Naive thymus-derived CD4-positive, alpha-beta T cell (primary cell): ENCODE measurements at places on chromosomes 4 and X. TPM values are rescaled to one million over a fixed set of nuclear protein-coding genes. Genes with fewer than 3 reads are reported as not detected.
A peak's percentile ranks its signal among the peaks of the same experiment; 100 is the strongest.

GRCh38 chrX:68087526-68087925, 345.8 kb downstream of the OPHN1 start:
- no peak for DNase-seq

GPRASP1 gene
- 9.6 TPM for polyA plus RNA-seq

FOXP3 gene
- 0.35 TPM for polyA plus RNA-seq

SORBS2 gene
- polyA plus RNA-seq = not detected

- no peak for DNase-seq
These were observed 152.0 kb downstream of the GASK1B start for GRCh38 chr4:158020734-158021346.

GRCh38 chr4:9800848-9801247, 19.4 kb downstream of the DRD5 start:
- no peak for DNase-seq

DNA sequence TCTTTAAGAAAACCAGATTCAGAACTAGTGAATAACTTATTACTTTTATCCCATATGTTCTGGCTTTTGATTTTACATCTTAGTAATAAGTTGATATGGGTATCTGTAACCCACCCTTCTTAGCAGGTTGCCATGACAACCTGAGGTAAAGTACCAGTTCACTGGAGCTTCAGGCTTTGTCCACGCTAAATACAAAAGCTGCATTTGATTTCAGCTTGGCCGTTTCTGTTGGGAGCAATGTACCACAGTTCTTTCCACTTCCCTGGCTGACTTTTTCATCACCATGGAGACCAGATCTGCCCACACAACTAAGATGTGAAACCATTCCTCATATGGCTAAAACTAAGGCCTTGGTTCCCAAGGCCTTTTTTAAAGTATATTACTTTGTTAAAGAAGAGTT, 26.1 kb downstream of the KLHL34 start:
- no peak for DNase-seq

DNA sequence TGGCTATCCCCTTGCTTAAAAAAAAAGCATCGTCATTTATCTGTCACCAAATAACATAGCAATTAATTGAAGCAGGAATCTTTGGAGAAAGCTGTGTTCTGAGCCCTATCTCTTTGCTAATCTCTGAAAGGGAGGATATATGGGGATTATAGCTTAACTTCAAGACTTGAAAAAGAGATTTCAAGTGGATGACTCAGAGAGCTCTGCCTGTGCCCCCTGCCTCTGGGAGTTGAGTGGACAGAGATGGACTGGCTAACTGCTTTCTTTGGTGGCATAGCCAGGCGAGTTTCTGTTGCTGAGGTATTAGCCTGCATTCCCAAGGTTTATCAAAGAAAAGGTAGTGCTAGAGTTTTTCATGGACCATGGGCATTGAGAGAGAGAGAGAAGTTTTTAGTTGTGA, 91.6 kb downstream of the DDIT4L start:
- no peak for DNase-seq

GRCh38 chr4:71132486-71132885, 139.0 kb downstream of the DCK start:
- no peak for DNase-seq

DNA sequence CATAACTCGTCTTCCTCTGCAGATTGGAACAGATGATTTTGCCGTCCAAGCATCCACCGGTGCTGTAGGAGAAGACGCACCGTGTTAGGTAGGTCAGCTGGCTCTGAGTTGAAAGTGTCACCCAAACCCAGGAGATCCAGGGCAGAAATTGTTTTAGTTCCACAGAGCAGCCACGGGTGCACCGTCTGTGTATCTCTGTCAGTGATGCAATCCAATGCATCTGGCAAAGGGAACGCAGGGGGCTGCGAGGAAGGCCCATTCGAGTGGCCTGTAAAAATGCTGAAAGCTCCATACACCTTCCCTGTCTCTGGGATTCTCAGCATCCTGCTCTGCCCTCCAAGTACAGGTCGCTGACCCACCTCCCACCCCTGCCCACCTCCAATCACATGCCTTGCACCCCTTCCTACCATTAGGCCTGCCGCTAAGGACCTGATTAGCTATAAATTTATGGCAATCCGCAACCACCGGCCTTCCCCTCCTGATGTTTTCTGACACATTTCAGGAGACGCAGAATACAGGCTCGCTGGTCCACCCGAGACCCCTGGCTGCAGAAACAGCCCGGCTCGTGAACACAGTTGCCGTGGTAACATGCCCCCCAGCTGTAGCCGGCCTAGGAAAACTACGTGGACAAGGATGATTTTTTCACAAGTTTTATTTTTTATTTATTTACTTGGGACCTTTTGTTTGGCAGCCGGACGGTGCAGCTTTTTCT, 39.7 kb upstream of the SHOX start:
- no peak for DNase-seq

NAT8L gene
- not detected for polyA plus RNA-seq

VCX3B gene
- polyA plus RNA-seq = not detected

- no peak for DNase-seq
These were observed 80.3 kb upstream of the FAM9B start for GRCh38 chrX:9114245-9114644.

DNA sequence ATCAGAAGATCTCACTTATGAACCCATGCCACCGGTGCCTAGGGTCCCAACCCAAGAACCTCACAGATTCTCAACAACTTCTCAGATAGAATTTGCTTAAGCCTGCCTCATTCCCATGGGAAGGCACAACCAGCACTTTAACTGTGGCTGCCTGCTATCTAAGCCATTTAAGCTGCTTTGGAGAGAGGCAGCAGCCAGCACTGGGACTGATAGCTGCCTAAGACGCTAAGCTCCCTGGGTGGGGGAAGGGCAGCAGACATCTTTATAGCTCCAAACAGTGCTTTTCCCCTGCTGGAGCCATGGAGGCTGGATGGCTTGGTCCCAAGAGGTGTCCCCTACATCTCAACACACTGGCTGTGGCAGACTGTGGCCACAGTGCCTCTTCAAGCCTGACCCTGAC, 1268.6 kb downstream of the FAM133A start:
- DNase-seq = no peak

DNA sequence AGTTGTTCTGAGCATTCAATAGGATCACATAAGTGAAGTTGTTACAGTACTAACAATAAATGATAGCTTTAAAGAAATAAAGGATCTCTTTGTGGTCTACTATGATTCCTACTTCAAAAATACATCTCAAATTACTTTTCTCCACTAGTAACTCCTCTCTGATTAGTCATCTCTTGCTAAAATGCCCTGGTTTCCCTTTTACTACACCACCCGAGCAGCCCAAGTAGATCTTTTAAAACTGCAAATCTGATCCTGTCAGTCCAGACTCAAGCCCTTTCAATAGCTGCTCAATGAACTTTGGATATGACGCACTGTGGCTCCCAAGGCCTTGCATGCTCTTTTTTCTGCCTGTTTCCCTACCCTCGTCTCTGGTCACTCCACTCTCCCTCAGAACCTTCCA, 97.5 kb downstream of the MAOA start:
- no peak for DNase-seq

GRCh38 chr4:86108834-86109233, 251.0 kb downstream of the MAPK10 start:
- DNase-seq = no peak

- no peak for DNase-seq
These were observed 4.4 kb upstream of the APBB2 start for GRCh38 chr4:41218703-41219102.

GLRA2 gene
- not detected for polyA plus RNA-seq

DNA sequence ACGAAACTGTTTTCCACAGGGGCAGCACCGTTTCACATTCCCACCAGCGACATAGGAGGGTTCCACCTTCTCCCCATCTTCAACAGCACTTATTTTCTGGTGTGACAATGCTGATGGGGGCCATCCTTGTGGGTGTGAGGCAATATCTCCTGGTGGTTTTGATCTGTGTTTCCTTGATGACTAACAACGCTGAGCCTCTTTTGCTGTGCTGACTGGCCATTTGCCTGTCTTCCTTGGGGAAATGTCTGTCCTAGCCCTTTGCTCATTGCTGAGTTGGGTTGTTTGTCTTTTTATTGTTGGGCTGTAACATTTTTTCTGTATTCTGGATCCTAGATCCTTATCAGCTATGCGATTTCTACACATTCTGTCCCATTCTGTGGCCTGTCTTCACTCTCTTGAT, 33.7 kb downstream of the ATP2B3 start:
- no peak for DNase-seq

HELT gene
- not detected for polyA plus RNA-seq

SOD3 gene
- polyA plus RNA-seq = not detected

DNA sequence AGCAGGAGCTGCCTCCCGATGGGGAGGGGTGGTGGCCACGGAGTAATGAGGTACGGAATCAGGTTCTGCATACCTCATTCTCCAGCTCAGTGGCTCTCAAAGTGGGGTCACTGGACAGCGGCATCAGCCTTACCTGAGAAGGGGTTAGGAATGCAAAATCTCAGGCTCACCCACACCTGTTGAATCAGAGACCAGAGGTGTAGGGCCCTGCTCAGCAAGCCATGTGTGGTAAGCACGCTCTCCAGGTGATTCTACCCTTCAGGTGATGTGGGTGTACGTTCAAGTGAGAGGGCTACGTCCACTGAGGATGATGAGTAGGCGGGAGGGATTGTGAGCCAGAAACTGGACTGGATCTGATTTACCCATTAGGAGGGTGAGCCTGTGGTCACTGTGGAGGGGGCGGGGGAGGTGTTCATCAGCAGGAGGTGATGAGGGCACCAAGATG, 65.8 kb downstream of the ANAPC4 start:
- DNase-seq = no peak

GRCh38 chr4:53059871-53060270, 197.8 kb downstream of the RASL11B start:
- no peak for DNase-seq

DNA sequence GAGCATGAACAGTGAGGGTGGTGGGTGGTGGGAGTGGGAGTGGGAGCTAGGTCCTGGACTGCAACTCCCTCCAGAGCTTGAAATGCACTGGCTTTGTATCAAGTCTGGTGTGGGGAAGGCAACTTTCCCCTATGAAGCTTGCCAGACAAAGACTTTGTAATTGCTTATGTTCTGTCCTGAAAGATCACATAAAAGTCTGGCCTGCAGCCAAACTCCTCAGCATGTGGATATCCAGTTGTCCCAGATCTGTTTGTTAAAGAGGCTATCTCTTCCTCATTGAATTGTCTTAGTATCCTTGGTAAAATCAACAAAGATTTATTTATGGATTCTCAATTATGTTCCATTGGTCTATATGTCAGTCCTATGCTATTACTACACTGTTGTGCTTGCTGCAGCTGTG, 607.9 kb downstream of the GLUD2 start:
- DNase-seq = no peak

GRCh38 chr4:169956091-169956843, 69.9 kb downstream of the MFAP3L start:
- DNase-seq = no peak

DNA sequence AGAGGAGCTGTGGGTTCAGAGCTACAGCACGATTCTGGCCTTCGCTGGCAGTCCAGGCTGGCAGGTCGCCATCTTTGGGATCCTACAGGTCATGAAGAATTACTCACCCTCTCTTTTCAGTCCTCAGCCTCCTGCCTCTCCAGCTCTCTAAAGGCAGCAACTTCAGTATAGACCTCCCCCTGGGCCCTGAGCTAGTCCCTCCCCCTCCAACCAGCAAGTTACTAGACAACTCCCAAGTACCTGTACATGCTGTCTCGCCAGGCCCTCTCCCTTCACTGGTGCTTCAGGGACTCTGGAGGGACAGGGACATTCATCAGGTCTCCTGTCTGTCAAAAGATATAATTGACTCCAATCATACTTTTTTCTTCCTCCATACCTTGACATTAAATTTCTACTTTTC, at the start of gene GPR119:
Gene GPR119, minus strand, starts transcription at position 155 of the 400 bp plus-strand sequence. CDS start 227 bp downstream, outside the sequence.
- DNase-seq = no peak

GPR119 gene
- not detected for polyA plus RNA-seq

ZNF518B gene
- polyA plus RNA-seq = 13.4 TPM

DNA sequence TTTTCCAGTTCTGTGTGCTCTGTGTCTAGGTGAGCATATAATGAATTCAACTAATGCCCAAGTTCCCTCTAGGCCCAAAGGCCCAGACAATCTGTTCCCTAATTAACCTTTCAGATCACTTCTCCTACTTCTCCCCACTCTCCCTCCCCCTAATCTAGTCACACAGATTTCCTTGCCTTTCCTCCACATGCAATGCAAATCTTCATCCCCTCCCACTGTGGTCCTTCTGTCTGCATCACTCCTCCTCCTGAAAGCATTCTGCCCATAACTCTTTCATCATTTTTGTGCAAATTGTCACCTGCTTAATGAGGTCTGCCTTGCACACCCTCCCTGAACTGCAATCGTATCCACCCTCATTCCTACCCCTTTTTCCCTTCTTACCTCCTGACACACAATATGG, 346.6 kb downstream of the FBXO8 start:
- DNase-seq = no peak

MFAP3L gene
- 0.23 TPM for polyA plus RNA-seq

DNA sequence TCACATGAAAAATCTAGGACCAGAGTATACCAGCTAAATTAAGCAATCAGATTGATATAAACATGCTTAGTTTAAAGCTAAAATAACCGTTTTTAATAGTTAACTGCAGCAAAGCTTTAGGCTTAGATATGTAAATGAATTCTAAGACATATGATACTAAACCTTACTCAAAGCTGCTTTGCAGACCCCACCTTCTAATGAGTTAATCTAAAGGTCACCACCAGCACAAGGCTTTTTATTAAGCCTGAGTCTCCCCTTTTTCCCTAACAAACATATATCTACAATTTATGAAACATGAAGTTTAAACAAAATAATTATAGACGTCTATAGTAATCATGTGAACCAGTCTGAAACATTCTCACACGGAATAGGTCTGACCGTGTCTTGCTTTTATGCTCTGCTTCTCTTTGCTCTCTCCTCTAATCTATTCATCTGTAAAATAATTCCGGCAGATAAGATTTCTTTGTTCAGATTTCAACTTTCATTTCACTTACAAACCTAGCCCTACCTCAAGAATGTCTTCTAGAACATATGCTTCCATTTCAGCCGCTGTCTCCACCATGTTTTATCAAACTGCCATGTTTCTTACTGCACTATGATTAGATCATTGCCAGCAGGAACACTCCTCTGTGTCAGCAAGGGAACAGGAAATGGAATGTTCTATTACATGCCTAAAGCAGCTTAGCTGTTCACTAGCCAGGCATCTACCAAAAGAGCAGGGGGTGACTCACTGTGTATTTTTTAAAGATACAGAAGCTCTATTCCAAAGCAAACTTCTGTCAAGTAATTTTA, 35.9 kb downstream of the ANKRD17 start:
- DNase-seq = peak; percentile 67

- no peak for DNase-seq
These were observed 409.0 kb downstream of the TECRL start for GRCh38 chr4:64000241-64000640.

- DNase-seq = no peak
These were observed 64.4 kb upstream of the ACSL4 start for GRCh38 chrX:109797311-109797975.

- no peak for DNase-seq
These were observed 285.0 kb upstream of the AADAT start for GRCh38 chr4:170374770-170375169.
